ENCODE measurements at places on chromosomes 7 and 10.

DNA sequence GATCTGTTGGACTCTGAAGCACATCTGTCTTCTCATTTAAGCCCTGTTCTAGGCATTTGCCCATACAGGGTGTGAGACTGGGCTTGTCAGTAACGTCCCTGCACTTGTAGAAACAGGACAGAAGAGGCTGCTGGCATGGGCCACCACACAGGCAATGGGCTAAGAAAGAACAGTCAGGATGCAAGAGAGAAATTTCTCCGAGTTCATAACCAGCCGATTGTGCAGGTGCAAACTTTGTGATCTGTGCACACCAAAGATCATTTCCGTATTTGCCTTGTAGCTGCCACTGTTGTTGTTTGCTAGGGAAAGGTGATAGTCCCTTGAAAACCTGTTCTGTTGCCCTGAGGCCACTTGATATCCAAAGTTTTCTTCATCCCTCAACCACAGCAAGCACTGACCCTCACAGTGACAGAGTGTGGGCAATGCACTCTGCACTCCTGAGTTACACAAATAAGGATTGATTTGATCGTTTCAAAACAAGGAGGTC lies 20.3 kb downstream of the KLF6 start:
- no peak for DNase-seq

DNA sequence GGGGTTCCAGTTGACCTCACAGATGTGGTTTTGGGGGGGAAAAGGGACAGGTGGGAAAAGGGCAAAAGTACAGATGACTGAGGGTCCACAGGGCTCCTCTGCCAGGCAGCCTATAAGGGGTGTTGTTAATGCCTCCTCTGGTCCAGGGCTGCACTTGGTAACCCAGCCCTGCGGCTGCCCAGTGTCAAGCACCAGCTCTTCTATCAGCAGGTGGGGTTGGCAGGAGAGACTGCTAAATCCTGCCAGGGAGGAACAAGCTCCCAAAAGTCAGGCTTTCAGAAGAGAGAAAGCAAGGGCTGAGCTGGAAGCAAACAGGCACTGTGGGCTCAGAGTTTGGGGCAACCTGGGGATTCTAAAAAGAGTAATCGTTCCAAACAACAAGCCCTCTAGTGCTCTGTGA lies 39.1 kb downstream of the LRRC20 start:
- no peak for DNase-seq

DNA sequence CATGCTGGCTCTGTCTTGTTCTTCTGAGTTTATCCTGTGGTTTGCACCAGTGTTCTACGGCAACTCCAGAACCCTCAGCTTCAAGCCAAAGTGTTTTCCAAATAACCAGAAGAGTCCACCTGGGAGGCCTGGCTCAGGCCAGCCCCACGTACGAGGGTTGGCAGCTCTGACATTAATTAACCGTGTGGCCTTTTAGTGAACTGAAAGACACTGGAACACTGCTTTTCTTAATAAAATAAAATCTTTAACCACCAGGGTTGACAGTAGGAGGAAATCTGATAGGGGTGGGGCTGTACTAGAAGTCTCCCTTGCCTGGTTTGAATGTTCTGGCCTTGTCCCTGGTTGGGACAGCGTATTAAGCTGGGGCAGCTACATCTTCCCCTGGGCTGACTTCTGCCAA lies 64.9 kb downstream of the SYPL1 start:
- no peak for DNase-seq

DNA sequence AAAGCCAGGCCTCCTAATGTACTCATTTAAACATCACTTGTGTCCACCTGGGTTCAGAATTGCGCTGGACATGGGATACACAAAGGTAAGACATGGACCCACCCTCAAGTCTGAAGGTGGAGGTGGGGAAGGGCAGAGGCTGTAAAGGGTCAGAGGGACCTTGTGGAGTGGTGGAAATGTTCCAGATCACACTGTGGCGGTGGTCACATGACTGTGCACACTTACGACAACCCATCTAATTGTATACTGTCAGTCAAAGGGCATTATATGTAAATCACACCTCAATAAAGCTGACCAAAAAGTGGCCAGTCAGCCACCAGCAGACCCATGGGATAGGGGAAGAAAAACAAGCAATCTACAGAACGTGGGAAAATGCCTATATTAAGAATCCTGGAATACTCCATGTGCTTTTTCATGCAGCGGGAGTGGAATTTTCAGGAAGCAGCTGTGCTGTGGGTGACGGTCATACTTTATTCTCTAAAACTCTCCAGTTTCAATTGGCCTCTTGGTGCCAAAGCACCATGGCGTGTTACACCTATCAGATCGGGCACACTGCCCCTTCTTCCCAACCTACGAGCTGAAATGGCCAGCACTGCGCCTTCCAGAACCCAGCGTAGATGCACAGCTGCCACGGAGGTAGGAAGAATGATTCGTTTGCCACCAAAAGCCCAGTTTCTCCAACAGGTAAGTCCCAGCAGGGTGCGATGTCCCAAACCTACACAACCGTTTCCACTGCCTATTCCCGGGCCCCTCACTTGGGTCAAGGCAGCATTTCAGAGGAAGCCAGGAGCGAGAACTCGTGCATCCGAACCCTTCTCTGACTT lies 69.8 kb downstream of the PRKAG2 start:
- no peak for DNase-seq

GRCh38 chr10:84539216-84539615 lies 210.8 kb downstream of the CCSER2 start:
- no peak for DNase-seq

- no peak for DNase-seq
Measured at GRCh38 chr10:79932841-79933379, 16.0 kb downstream of the SFTPD start.

GRCh38 chr7:22110881-22111280 lies 165.2 kb upstream of the CDCA7L start:
- DNase-seq: no peak

DNA sequence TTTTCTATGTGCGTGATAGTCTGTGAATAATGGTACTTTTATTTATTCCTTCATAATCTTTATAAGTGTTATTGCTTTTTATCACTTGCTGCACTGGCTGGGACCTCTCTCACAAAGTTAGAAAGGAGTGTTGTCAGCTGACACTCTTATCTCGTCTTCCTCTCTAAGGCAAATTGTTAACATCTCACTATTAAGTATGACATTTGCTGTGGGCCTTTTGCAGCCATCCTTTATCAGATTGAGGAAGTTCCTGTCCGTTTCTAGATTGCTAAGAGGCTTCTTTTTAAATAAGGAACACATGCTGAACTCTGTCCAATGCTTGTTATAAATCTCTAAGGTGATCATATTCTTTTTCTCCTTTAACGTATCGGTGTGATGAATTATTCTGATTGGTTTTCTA lies 27.4 kb upstream of the DIP2C start:
- DNase-seq: no peak

- peak; percentile 98 for DNase-seq
Measured at GRCh38 chr10:22552888-22553378, 161.4 kb downstream of the PIP4K2A start.

GRCh38 chr7:49635800-49636199 lies 137.6 kb upstream of the VWC2 start:
- DNase-seq: no peak

GRCh38 chr10:65950075-65950474 lies 975.8 kb upstream of the LRRTM3 start:
- DNase-seq: peak; percentile 3

DNA sequence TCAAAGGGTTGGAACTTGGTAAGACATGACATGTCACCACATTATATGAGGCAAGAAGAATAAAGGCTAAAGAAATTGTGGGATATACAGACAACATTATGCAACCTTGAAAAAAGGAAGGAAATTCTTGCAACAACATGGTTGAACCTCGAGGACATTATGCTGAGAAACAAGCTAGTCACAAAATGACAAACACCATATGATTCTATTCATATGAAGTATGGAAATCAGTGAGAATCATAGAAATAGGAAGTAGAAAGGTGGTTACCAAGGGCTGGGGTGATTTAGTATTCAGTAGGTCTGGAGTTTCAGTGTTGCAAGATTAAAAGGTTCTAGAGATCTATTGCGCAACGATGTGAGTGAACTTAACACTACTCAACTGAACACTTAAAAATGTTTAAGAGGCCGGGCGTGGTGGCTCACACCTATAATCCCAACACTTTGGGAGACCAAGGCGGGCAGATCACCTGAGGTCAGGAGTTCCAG lies 126.9 kb upstream of the TBX20 start:
- peak; percentile 8 for DNase-seq

DNA sequence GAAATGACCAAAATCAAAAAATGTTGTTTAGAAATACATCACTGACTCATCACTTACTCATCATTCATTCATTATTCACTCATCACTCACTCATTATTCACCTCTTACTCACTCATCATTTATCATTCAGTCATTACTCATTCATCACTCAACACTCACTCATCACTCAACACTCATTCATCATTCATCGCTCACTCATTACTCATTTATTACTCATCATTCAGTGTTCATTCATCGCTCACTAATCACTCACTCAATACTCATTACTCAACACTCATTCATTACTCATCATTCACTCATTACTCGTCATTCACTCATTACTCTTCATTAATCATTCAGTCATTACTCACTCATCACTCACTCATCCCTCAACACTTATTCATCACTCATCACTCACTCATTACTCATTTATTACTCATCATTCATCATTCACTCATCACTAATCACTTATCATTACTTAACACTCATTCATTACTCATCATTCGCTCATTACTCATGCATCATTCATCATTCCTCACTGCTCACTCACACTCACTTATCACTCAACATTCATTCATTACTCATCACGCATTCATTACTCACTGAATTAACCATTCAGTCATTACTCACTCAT lies 238.5 kb downstream of the ADARB2 start:
- DNase-seq: no peak

GRCh38 chr7:44827567-44827966 lies 20.3 kb downstream of the H2AZ2 start:
- no peak for DNase-seq

DNA sequence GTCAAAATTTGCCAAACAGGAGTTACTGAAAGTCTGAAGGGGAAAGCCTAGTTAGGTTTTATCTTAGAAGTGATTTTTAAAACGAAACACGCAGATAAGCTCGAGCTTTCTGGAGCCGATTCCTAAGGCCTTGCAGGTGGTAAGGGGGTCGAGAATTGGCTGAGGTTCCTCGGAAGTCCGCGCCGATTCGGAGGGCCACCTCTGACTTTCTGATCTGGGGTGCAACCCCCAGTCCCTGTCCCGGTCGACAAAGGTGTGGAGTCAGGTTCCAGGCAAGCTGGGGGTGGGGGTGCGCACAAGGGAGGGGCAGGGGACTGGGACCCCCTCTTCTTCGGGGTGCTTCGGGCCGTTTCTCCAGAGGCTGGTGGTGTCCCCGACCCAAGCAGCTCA lies 701 bp upstream of the CUL1 start:
- no peak for DNase-seq

GRCh38 chr10:23111517-23112286 lies 16.3 kb downstream of the MSRB2 start:
- DNase-seq: no peak

- no peak for DNase-seq
Measured at GRCh38 chr7:104983076-104983577, 30.9 kb upstream of the KMT2E start.

DNA sequence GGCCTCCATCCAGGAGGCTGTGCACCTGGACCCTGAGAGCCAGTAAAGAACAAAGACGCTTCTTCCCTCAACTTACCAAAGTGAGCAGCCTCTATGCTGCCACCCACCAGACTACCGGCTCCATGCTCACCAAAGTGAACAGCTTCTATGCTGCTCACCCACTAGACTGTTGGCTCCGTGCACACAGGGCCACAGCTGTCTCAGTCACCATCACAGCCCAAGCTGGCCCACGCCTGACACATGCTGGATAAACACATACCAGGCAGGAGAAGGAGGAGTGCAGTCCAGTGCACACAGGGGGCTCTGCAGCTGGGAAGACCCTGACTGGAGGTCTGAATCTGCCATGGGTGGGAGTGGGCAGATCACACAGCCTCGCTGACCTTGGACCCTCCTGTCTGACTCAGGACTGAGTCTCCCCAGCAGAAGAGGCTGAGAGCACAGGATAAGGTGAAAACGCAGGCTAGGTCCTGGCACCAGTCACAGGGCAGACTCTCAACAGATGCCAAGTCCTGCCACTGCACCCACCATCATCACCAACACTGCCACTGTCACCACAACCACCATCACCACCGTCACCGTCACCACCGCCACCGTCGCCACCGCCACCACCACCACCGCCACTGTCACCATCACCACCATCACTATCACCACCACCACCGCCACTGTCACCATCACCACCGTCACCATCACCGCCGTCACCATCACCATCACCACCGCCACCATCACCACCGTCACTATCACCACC lies 130.9 kb downstream of the MAD1L1 start:
- DNase-seq: no peak

DNA sequence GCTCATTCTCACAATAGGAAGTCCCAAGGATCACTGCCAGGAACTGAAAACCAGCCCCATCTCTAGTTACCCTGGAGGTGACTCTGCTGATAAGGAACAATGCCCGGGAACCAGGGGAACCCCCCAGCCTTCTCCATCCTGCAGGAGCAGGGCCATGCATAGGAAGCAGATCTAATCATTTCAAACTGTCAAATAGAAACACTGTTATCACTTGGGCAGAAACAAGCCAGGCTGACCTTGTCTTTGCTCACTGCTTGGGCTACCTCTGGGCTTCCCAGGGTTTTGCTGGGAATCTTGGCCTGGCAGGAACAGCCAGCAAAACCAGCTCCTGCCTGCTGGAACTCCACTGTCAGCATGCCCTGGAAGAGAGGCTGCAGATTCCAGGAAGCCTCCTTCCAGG lies 114.1 kb downstream of the RNF216 start:
- DNase-seq: no peak

- peak; percentile 19 for DNase-seq
Measured at GRCh38 chr10:112491144-112491543, 44.1 kb downstream of the VTI1A start.

GRCh38 chr10:12617191-12618175 lies 268.1 kb downstream of the CAMK1D start:
- DNase-seq: no peak

GRCh38 chr7:142584765-142585164 lies 164.5 kb upstream of the PRSS1 start:
- peak; percentile 46 for DNase-seq

- peak; percentile 79 for DNase-seq
Measured at GRCh38 chr10:126387041-126387921, 996 bp downstream of the ADAM12 start.

DNA sequence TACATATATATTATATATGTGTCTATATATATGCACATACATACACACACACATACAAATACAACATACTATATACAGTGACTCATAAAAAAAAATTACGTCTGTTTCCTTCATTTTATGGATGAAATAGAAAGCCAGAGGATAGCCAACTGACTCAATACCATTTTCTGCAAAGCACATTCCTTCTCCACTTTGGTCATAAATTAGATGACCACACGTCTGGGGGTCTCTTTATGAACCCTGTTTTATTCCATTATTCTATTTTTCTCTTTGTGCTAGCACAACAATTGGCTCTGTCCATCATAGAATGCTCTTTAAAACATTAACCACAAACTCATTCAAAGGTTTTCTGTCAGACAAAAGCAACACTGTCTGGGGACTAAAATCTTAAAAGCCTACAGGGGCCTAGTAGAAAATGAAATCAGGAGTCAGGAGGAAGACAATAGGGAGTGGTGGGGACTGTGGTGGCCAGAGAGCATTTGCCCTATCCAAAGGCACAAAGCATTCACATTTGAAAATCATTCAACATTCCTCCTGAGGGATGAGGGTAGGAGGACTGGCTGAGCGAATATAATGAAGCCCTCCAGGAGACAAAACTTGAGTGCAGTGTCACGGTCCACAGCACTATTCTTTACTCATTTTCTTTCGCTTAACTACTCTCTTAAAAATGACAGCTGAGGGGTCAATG lies 4.3 kb downstream of the CUBN start:
- no peak for DNase-seq

GRCh38 chr10:108561649-108562048 lies 1361.7 kb downstream of the XPNPEP1 start:
- no peak for DNase-seq
